ENCODE measurements at places on chromosomes 1 and 21. TPM values are rescaled to one million over a fixed set of nuclear protein-coding genes. Genes with fewer than 3 reads are reported as not detected.

The SPATA45 gene
- not detected for total RNA-seq

The AMY1C gene
- not detected for total RNA-seq

The AKR7A2 gene
- 116 TPM for total RNA-seq

The LEFTY1 gene
- total RNA-seq: not detected

The STX12 gene
- 165 TPM for total RNA-seq

The SELE gene
- total RNA-seq: 0.66 TPM

The AIRE gene
- not detected for total RNA-seq

The SLFNL1 gene
- 0.29 TPM for total RNA-seq

The LEPROT gene
- total RNA-seq: 75.5 TPM

The PLXNA2 gene
- 18.2 TPM for total RNA-seq

The RHBG gene
- not detected for total RNA-seq

The NHLH2 gene
- total RNA-seq: not detected

- peaks cover 24% of the 10 kb centered on the region for H3K4me1 ChIP-seq
- H3K27me3 ChIP-seq: no peaks in the 10 kb centered on the region
- DNase-seq: no peak
- no peak overlapping the region for H3K4me3 ChIP-seq
Measured at GRCh38 chr1:27099587-27100334, 55.2 kb downstream of the SLC9A1 start.

- H3K4me3 ChIP-seq: no peak overlapping the region
- no peak overlapping the region for H3K27ac ChIP-seq
- no peaks in the 10 kb centered on the region for H3K4me1 ChIP-seq
- H3K27me3 ChIP-seq: no peaks in the 10 kb centered on the region
Measured at GRCh38 chr1:152162792-152163463, 3.9 kb upstream of the RPTN start.

GRCh38 chr1:25705699-25706098, 89.1 kb downstream of the MAN1C1 start:
- no peak for DNase-seq
- no peaks in the 10 kb centered on the region for H3K27me3 ChIP-seq
- no peak overlapping the region for H3K4me3 ChIP-seq
- no peak overlapping the region for H3K27ac ChIP-seq

DNA sequence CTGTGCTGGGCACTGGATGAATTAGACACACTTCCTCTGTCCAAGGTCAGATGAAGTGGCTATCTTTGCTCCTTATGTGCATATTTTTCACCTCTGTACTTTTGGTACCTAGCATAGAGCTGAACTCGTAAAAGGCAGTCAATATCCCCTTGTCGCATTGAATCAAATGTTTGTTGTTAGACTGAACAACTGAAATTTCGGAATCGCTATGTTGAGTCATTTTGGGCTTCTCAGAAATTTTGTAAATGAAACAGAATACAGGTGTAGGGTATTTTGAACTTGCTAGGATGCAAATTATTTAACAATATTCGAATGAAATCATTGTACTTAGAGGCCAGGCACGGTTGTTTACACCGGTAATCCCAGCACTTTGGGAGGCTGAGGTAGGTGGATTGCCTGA, 48.0 kb downstream of the PDE4B start:
- no peaks in the 10 kb centered on the region for H3K4me1 ChIP-seq
- DNase-seq: no peak
- no peak overlapping the region for H3K27ac ChIP-seq
- H3K36me3 ChIP-seq: no peaks in the 10 kb centered on the region

GRCh38 chr1:22949822-22950331, 22.8 kb downstream of the LACTBL1 start:
- no peaks in the 10 kb centered on the region for H3K4me1 ChIP-seq
- H3K4me3 ChIP-seq: no peak overlapping the region
- peaks cover 30% of the 10 kb centered on the region for H3K27me3 ChIP-seq
- peak; percentile 14 for DNase-seq
- no peak overlapping the region for H3K27ac ChIP-seq

DNA sequence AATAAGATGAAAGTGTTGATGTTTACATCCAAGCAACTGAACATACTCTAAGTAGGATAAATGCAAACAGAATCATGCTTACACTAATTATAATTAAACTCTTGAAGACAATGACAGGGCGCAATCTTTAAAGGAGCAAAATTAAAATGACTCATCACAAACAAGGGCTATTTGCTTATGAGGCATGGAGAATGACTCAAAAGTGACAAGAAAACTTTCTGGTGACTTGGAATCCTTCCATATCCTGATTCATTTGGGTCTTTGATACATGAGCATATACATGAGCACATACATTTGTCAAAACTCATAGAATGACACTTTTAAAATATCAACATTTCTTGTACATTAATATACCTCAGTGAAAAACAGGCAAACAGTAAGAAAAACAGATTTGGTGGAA, 1632.3 kb downstream of the KCNT2 start:
- H3K36me3 ChIP-seq: no peaks in the 10 kb centered on the region
- DNase-seq: no peak
- no peak overlapping the region for H3K4me3 ChIP-seq
- H3K27ac ChIP-seq: no peak overlapping the region

GRCh38 chr1:113375878-113376277, 14.4 kb upstream of the MAGI3 start:
- no peak overlapping the region for H3K27ac ChIP-seq
- H3K4me3 ChIP-seq: no peak overlapping the region
- DNase-seq: no peak
- H3K4me1 ChIP-seq: no peaks in the 10 kb centered on the region
- no peaks in the 10 kb centered on the region for H3K36me3 ChIP-seq
- H3K27me3 ChIP-seq: no peaks in the 10 kb centered on the region

GRCh38 chr1:43465505-43466067, 11.9 kb upstream of the HYI start:
- H3K27ac ChIP-seq: no peak overlapping the region
- no peaks in the 10 kb centered on the region for H3K36me3 ChIP-seq
- no peaks in the 10 kb centered on the region for H3K4me1 ChIP-seq

GRCh38 chr1:173431304-173432045, 45.7 kb upstream of the PRDX6 start:
- H3K36me3 ChIP-seq: no peaks in the 10 kb centered on the region
- H3K27me3 ChIP-seq: no peaks in the 10 kb centered on the region
- no peaks in the 10 kb centered on the region for H3K4me1 ChIP-seq

DNA sequence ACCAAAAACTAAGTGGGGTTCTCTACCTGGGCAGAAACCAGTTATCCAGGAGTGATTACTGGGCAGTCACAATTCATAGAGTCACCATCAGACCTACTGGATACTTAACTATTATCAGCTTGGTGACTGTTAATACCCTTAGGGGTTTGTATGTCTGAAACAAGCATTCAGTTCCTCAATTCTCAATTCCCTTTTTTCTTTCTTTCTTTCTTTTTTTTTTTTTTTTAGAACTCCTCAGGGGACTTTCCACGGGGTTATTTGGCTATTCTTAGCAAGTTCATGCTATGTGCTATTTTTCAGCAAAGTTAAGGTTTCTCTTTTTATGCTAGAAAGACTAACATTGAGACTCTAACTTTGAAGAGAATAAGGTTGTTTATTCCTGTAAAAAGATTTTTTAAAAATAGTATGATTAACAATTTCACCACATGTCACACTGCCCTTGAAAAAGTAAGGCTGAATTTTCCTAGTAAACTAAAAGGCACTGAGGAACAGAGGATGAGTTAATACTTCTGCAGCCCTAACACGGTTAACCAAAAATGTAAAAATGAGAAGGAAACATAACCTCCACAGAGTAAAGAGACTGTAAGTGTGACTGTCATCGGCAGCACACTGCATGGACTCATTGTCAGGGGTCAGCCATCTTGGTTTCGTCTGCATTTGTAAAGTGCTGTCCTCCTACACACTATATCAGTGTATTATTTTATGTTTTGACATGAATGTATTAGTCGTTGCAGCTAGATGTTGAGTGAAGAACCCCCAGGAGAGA, 310.2 kb downstream of the NTNG1 start:
- H3K36me3 ChIP-seq: no peaks in the 10 kb centered on the region
- H3K27me3 ChIP-seq: no peaks in the 10 kb centered on the region
- H3K4me3 ChIP-seq: no peak overlapping the region
- DNase-seq: no peak
- no peaks in the 10 kb centered on the region for H3K4me1 ChIP-seq
- no peak overlapping the region for H3K27ac ChIP-seq

DNA sequence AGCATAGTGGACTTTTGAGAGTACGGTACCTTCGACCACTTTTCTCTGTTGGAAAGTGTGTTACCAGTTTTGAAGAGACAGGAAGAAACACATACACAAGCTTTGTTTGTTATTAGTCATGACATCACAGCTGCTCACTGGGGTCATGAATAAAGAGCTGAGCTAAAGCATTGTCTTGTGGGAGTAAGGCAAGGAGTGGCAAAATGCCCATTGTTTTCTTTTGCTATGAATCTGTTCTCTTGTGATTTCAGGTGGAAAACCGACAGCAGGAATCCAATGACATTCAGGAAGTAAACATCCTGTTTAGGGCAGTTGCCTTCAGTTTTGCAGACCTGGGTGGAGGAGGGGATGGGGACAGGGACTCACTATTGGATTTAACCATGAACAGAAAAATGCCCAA, 66.2 kb downstream of the RGL1 start:
- H3K27me3 ChIP-seq: no peaks in the 10 kb centered on the region
- no peak overlapping the region for H3K4me3 ChIP-seq
- peaks cover 7% of the 10 kb centered on the region for H3K4me1 ChIP-seq
- peak overlapping the region; percentile 82 for H3K27ac ChIP-seq
- no peak for DNase-seq

DNA sequence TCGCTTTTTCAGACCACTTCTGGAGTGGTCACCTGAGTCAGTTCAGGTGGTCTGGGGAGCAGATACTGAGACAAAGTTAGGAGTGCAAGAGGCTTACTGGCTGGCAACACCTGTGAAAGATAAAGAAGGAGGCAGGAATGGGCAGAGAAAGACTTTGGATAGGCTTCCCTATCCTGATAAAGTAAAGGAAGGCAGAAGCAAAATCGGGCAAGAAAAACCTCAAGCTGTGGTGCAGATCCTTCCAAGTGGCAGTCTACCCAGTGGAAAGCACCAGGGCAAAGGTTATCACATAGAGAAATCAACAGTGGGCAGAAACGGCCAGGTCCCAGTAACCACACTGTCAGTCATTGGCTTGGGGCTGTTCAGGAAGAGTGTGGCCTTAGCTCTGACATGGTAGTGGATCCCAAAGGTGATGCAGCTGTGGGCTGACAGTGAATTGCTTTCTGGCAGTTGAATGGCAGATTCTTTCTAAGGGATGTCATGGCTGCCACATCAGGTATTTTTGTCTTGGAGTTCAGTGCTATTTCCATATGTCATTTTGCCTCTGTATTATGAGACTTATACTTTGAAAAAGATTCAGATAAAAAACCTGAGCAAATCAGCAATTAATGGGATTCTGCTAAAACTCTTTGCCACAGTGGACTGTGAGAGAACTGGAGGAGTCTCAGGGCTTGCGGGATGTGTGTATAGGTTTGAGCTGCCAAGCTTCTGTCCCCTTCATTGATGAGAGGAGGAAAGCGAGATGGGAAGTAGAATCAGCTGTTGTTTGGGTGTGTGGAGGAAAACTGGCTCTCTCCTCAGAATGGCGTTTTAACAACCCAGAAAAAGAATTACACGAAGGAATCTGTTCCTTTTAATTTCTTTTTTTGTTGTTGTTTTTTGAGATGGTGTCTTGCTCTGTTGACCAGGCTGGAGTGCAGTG, 8.1 kb upstream of the CGN start:
- H3K27ac ChIP-seq: no peak overlapping the region
- no peak overlapping the region for H3K4me3 ChIP-seq
- no peaks in the 10 kb centered on the region for H3K27me3 ChIP-seq
- H3K4me1 ChIP-seq: no peaks in the 10 kb centered on the region
- no peaks in the 10 kb centered on the region for H3K36me3 ChIP-seq

- H3K4me3 ChIP-seq: no peak overlapping the region
- H3K27ac ChIP-seq: no peak overlapping the region
- no peaks in the 10 kb centered on the region for H3K4me1 ChIP-seq
- no peak for DNase-seq
Measured at GRCh38 chr21:37475186-37475868, 108.8 kb downstream of the DYRK1A start.

DNA sequence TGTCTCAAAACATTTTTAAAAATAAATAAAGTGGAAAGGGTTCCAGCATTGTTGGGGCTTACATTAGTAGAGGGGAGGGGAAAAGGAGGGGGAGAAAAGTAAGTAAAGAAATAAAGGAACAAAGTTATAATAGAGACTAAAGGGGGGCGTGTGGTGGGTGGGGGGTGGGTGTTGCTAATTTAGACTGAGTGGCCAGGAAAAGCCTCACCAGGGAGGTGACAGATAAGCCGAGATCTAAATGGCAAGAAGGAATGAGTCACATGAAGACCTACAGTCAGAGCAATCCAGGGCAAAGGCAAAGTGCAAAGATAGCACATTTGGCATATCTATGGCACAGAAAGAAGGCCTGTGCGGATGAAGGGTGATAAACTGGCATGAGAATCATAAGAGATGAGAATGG, 7.5 kb downstream of the MPL start:
- H3K4me3 ChIP-seq: no peak overlapping the region
- no peak for DNase-seq
- no peaks in the 10 kb centered on the region for H3K4me1 ChIP-seq
- no peaks in the 10 kb centered on the region for H3K36me3 ChIP-seq

Data from breast epithelium (tissue), 4 donors.